ENCODE measurements at places on chromosomes 12 and 14. TPM values are rescaled to one million over a fixed set of nuclear protein-coding genes. Genes with fewer than 3 reads are reported as not detected.

Gene TBC1D30
- 2.0 TPM for total RNA-seq

- DNase-seq, result no peak
These were observed 10.6 kb downstream of the CEP128 start for GRCh38 chr14:80930836-80931389.

- DNase-seq, result no peak
These were observed 219.2 kb downstream of the PDZRN4 start for GRCh38 chr12:41407232-41407799.

GRCh38 chr12:5138845-5139244, 95.2 kb downstream of the KCNA5 start:
- no peak for DNase-seq

DNA sequence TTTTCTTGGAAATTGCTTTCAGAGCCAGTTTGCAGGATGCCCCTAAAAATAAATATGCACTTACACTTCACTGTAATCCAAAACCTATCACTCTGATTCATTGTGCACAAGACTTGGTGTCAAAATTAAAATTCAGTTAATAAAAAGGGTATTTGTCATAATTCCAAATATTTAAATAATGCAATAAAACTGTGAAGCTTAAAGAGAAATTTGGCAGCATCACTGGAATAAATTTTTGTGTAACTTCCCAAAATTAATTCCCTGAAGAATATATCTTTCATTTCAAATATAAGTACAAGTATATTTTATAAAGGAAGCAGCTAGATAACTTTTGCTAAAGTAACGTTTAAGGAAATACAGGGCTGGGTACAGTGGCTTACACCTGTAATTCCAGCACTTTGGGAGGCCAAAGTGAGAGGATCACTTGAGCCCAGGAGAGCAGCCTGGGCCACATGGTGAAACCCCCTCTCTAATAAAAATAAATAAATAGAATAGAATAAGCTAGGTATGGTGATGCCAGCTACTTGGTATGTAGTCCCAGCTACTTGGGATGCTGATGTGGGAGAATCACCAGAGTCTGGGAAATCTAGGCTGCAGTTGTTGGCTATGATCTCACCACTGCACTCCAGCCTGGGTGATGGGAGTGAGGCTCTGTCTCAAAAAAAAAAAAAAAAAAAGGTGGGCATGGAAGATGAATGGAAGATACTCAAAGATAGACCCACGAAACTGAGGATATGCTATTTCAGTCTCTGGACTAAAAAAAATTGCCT, 233.8 kb downstream of the FBXL14 start:
- no peak for DNase-seq

DNA sequence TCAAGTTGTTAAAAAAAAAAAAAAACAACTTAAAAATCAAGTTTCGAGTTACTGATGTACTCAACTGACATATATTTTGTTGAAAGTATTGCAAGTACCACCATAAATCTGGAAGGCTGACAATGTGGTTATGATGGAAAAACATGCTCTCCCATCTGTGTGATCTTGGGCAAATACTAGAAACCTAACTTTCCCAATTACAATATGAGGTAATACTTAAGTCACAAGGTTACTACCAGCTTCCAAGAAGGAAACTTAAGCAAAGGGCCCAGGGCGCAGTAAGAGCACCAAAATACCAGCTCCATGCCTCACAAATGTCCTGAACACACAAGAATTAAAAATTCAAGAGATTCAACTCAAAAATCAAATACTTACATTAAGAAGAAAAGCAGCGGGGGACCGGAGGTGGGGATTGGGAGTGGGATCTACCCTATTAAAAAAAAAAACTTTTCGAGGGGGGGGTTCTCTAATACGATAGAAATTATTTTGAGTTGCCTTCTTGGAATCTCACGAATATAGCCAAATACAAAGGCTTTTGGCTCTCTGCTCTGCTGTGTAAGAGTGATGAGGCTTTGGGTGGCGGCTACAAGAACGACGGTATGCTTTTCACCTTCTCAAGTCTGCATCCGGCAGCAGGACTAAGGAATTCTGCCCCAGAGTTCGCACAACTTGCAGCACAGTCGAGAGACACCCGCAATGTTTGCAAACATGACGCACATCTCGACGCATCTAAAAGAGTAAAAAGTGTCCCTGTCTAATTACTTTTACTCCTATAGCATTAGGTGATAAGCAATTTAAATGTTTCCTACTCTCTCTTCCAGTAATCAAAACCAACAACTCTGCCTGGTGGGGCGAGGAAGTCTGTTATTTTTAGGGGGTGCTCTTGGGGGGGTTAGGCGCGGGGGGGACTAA, 1.1 kb downstream of the SAV1 start:
- DNase-seq, result peak; percentile 52
